WTC11 (cell line): ENCODE measurements at places on chromosomes 12 and 14.

- no peak for DNase-seq
These were observed 96.9 kb downstream of the NTN4 start for GRCh38 chr12:95693689-95694088.

GRCh38 chr14:22547313-22547947 is 41.6 kb downstream of the DAD1 start:
- DNase-seq, result no peak

- no peak for DNase-seq
These were observed 993.2 kb downstream of the BCL11B start for GRCh38 chr14:98278800-98279199.

DNA sequence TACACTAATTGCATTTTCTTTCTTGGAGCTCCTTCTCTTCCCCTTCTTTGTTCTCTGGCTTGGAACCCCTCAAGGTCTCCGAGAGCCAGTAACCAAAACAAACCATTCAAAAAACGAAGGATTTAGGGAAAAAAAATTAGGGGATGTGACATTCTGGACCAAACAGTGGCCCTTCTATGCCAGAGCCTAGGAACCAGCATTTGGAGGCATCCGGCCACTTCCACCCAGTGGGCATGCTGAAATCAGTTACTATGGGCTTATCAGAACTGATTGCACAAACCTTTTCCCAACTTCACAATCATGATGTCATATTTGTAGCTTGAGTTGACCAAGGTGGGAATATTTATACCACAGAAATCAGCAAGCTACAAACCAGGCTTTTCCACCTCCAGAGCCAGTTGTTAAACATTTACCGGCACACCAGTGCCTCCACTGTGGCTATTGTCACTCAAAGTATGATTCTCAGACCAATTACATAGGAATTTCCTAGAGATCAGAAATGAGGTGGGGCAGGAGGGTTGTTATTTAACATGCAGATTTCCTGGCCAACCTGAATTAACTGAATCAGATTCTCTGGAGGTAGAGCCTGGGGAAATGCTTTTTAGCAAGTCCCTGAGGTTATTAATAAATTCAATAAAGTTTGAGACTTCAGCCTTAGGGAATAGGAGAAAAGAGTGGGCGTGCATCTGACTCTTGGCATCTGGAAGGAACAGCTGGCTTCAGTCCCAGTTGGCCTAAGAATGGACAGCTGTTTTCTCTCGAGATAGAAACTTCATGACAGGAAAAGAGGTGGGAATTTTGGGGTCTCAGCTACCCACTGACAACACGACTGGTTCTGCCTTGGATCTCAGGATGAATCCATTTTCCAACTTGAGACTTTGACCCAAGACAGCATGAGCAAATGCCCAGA is 273.9 kb downstream of the ZFP36L1 start:
- no peak for DNase-seq

- no peak for DNase-seq
These were observed 262.6 kb upstream of the TMTC1 start for GRCh38 chr12:30046376-30046775.

- no peak for DNase-seq
These were observed 687.5 kb upstream of the FBXO33 start for GRCh38 chr14:40119765-40120164.

- DNase-seq, result no peak
These were observed 5.3 kb upstream of the LRRC10 start for GRCh38 chr12:69616025-69616424.

GRCh38 chr14:35682802-35683201 is 126.3 kb downstream of the RALGAPA1 start:
- DNase-seq, result no peak

DNA sequence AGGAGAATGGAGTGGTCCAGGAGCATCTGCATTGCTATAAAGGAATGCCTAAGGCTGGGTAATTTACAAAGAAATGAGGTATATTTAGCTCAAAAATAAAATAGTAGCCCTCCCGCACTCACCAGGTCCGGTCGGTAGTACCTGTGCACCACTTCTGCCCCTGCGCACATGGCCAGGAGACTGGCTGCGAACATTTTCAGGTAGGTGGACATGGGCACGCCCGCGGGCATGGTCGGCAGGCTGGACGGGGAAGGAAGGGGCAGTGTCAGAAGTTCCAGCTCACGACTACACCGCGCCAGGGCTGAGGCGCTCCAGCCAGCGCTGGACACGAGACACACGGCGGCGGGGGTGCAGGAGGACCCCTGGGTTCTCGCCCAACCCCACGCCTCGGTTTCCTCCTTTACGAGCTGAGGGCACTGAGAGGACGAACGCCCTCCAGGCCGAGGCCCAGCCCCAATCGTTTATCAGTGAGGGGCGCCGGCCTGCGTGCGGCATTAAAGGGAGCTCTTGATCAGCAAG is 9.1 kb upstream of the TDG start:
- no peak for DNase-seq

DNA sequence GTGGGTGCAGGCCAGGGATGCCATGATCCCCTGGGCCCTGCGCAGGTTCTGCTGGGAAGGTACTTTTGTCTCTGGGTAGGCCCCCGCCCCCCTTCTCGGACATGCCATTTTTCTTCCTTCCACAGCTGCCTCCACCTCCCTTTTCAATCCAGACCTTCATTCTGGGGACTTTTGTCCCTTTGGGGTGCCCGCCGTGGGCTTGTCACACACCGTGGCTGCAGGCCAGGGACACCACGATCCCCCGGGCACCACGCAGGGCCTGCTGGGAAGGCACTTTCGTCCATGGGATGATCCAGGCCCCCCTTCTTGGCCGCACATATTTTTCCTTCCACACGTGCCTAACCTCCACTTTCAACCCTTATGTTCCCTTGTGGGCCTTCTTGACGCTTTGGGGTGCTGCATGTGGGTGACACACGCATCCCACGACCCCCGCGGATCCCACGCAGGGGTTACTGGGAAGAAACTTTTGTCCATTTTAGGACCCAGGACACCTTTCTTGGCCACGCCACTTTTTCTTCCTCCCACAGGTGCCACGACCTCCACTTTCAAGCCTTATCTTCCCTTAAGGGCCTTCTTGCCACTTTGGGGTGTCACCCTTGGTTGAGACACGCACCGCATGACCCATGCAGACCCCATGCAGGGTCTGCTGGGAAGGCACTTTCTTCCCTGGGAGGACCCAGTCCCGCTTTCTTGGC is 272.5 kb downstream of the ALG10 start:
- peak; percentile 6 for DNase-seq

DNA sequence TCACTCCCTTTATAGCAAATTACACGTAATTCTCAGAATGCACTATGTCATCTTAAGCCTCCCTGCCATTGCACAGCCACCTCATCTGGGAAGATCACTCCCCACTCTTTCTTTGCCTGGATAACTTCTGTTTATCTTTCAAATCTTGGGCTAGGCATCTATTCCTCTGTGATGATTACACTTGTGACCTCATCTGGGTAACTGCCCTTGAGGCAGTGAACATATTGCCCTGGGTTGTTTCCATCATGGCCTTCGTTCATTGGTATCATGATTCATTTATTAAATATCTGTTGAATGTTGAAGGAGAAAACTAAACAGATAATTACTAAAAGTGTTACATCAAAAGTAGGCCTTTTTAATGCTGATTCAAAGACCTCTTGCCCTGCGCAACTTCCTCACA is 26.2 kb upstream of the PDE3A start:
- DNase-seq, result no peak

GRCh38 chr12:47507221-47507620 is 198.6 kb downstream of the RPAP3 start:
- DNase-seq, result no peak

DNA sequence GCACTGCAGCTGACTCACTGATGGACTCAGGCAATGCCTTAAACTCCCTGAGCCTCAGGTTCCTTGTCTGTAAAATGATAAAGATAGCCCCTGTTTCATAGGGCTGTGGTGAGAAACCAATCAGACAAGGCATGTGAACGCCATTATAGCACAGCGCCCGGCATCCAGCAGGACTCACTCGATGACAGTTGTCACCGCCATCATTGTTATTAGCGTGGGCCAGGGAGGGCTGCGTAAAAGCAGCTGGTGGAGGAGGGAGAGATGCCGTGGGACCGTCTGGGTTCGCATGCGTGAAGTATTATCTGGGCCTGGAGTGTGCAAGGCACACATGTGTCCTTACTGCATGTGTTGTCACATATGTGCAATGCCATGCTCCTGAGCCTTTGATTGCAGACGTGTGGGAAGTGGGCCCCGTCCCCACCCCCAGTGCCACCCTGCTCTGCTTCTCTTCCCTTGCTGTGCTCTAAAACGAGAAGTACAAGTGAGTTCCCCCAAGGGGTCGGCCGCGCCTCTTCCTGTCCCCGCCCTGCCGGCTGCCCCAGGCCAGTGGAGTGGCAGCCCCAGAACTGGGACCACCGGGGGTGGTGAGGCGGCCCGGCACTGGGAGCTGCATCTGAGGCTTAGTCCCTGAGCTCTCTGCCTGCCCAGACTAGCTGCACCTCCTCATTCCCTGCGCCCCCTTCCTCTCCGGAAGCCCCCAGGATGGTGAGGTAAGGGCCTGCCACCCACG is at the start of gene PTPN6:
Gene PTPN6, plus strand, starts transcription at position 546 of the 730 bp plus-strand sequence. Its CDS starts 157 bp downstream, at position 703.
- no peak for DNase-seq

- no peak for DNase-seq
These were observed 140.2 kb downstream of the MED13L start for GRCh38 chr12:116137318-116137717.

DNA sequence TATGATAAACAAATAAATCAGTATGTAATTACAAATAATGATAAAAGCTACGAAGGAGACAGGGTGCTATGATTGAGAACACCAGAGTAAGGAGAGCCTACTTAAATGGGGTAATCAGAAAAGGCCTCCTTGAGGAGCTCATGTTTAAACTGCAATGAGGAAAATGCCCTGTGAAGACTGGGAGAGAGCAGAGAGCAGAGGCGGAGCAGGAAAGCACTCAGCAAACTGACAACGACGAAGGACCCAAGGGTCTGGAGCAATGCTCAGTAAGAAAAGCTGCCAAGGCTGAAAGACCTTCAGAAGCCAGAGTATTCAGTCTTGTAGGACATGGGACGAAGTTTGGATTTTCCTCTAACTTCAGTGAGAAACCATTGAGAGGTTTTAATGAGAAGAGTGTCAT is 114.2 kb upstream of the PLEKHA5 start:
- DNase-seq, result no peak

- no peak for DNase-seq
These were observed 23.9 kb downstream of the GPR19 start for GRCh38 chr12:12671850-12672660.

DNA sequence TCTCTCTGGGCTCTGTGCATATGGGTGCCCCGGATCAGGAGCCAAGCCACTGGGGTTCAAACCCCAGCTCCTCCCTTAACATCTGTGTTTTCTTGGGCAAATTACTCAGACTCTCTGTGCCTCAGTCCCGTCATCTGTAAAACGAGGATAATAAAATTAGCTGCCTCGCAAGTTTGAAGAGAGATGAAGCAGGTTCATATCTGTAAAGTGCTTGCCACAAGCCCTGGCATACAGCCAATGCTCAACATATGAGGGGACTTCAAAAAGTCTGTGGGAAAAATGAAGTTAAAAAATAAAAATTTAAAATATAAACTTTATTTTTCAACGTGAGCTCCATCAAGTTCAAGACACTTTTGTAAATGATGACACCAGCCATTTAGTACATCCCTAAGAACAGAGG is 276.7 kb downstream of the FOXN3 start:
- DNase-seq, result no peak

DNA sequence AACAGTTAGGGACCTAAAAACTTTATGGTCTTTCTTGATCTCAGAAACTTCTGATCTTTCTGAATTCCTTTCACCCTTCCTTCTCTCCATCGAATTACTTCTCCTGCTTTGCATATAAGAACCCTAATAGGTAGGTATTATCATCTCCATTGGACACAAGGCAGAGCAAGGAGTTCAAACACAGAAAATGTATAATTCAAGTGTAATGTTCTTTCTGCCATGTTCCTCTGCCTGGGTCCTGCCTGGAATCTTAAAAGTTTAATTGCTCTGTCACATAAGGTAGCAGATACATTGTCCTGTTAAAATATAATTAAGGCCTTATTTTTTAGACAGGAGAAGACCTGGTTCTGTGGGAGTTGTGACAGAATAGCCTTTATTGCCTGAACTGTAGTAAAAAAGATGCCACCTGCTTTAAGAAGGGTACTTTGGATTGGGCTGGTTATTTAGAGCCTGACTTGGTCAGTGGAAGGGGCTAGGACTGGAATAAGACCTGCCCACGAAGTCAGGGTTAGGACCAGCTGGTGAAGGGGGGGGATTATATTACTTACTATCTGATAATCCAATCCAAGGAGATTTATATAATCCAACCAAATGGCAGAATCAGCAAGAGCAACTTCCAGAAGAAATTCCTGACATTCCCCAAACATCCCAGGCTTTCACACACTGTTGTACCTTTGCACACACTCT is 10.4 kb downstream of the G2E3 start:
- DNase-seq, result no peak

DNA sequence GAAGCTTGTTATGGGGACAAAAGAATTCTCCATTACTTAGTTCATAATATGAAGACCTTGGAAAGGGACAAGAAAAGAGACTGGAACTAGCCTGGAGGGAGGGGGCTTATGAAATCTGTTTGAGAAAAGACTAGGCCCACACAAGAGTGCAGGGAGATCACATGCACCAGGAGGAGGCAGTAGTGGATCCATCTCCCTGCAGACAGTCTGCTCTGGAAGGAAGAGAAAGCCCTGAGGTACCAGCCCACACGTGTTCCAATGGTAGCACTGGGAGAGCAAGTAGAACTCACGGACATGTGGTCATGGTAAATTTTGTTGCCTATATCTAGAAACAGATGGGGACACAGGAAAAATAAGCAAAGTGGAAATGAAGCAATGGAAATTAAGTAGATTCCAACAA is 445.4 kb downstream of the SOX5 start:
- DNase-seq, result peak; percentile 20

DNA sequence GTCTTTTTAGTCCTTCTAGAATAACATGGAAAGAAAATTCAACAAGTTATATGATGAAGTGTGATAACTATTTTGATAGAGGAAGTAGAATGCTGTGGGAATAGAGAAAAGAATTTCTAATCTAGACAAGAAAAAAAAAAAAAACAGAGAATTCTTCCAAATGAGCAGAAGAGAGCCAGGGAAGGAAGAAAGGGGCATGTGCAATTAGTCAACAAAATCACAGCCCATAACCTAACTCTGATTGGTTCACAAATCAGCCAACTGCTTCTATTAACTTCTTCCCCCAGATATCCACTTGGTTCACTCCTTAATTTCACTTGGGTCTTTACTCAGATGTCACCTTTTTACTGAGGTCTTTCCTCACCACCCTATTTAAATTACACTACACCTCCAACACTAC is 69.5 kb downstream of the BTG1 start:
- DNase-seq, result no peak

DNA sequence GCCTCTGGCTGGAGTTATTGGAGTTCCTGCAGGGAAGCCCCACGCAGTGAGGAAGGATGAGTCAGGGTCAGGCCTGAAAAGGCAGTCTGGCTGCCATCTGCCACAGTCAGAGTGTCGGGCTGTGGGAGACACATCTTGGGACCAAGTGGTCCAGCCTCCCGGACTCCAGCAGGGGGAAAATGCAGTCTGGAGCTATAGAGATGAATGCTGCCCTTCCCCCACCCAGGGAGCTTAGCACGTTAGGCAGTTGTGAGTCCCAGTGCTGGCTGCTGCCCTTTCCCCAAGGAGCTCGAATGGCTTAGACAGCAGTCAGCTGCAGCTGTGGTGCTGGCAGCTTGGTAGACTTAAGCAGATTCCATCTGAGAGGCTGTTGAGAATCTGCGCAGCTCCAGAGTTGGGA is 8.2 kb upstream of the NTS start:
- no peak for DNase-seq

- no peak for DNase-seq
These were observed 50.9 kb downstream of the AP5M1 start for GRCh38 chr14:57319636-57320192.
